ENCODE measurements at places on chromosomes 4 and X.

GRCh38 chrX:110308220-110308619, 9.7 kb downstream of the AMMECR1 start:
- no peak for DNase-seq

DNA sequence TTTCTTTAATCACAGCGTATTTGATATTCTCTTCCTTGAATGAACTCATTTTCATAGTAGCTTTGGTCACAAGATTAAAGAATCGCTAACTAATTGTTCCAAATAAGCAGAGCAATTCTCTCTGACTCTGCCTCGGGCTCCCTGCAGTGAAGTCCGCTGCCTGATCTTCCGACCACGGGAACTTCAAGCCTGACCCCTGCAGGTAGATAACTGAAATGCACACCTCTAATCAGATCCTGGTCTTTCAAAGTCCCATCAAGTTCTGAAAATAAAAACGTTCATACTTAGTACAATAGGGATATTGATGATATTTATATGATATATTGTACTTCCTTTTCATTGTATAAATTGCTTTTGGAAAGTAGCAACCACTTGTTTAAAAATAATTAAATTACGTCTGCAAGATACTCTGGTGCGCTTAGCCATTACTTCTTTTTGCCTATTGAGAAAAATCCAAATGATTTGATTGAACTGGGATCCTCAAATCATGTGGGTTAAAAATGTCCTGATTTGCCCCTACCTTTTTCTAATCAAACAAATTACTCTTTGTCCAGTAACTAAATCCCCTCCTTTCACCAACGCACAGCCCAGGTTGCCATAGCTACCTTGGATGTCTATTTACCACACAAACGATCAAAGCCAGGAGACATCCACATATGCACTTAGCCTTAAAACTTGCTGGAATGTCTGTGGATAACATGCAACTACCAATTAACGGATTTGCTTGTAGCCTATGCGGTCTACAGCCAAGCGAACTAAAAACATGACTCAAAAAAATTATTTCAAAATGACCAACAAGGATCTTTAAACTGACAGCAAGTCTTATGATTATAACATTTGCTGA, 4.2 kb downstream of the MID1 start:
- DNase-seq, result peak; percentile 73

- no peak for DNase-seq
These were observed 20.9 kb downstream of the HMGB3 start for GRCh38 chrX:151004085-151004484.

DNA sequence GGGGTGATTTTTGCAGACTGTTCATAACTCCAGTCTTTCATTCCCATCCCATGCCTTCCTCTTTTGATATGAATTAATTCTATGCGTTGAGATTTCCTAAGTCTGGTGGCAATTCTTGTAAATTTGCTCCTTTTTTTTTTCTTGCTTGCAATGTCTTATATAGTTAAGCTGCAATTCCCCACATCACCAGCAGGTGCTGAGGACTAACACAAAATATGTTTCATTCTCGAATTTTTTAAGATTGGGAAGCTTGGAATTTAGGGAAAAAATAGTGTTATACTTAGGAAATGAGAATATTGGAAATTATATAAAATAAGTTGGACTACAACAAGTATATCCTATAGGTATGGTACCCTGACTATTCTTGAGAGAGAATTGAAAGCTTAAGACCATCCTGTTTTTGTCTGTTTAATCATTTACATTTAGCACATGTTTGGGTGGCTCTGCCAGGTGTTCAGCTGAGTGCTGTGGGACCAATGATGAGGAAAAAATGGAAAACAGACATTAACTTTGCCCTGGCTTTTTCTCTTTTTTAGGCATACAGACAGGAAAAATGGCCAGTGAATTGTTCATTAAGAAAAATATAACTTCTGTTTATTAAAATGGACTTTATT, 30.2 kb downstream of the AFF2 start:
- DNase-seq, result no peak

- no peak for DNase-seq
These were observed 98.7 kb downstream of the MAB21L2 start for GRCh38 chr4:150680651-150681050.

DNA sequence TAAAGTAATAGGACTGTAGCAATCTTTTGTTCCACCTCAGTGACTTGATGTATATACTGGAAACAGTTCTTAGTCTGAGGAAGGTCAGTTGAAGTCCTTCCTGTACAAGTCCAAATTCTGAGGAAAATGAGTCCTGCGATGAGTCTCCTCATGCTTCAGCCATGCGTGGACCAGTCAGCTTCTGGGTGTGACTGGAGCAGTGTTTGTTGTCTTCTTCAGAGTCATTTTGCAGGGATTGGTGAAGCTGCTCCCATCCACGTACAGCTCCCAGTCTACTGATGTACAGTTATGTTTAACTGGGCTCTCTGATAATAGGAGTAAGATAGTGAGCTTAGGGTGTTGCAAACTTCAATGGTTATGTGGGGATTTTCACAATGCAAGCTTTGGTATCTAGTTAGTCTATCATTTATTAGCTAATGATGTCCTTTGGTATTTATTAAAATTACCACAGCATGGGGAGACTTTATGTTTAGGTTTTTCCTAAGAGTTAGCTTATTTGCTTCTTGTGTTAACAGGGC, 3.4 kb downstream of the UGT2B17 start:
- DNase-seq, result no peak
